Left renal pelvis (tissue), 4 donors: ENCODE measurements at places on chromosomes 4 and X. TPM values are rescaled to one million over a fixed set of nuclear protein-coding genes. Genes with fewer than 3 reads are reported as not detected.

Gene HSD17B10
- polyA plus RNA-seq = 67.8 TPM

Gene ADH1A
- 0.56 TPM for polyA plus RNA-seq

Gene FATE1
- polyA plus RNA-seq = 0.31 TPM

Gene AMTN
- not detected for polyA plus RNA-seq

Gene TDO2
- 3.0 TPM for polyA plus RNA-seq

Gene JAKMIP1
- 0.14 TPM for polyA plus RNA-seq

Gene TEX13B
- polyA plus RNA-seq = not detected

Gene OGT
- polyA plus RNA-seq = 280 TPM

Gene SCD5
- polyA plus RNA-seq = 30.7 TPM

Gene DRD5
- polyA plus RNA-seq = 0.60 TPM

Gene TBC1D8B
- polyA plus RNA-seq = 5.3 TPM

Gene AGTR2
- polyA plus RNA-seq = 142 TPM

Gene ARHGAP6
- 15.8 TPM for polyA plus RNA-seq

Gene PIN4
- polyA plus RNA-seq = 59.1 TPM

Gene FAT4
- polyA plus RNA-seq = 24.9 TPM
